ENCODE measurements at places on chromosomes 2 and 18.

DNA sequence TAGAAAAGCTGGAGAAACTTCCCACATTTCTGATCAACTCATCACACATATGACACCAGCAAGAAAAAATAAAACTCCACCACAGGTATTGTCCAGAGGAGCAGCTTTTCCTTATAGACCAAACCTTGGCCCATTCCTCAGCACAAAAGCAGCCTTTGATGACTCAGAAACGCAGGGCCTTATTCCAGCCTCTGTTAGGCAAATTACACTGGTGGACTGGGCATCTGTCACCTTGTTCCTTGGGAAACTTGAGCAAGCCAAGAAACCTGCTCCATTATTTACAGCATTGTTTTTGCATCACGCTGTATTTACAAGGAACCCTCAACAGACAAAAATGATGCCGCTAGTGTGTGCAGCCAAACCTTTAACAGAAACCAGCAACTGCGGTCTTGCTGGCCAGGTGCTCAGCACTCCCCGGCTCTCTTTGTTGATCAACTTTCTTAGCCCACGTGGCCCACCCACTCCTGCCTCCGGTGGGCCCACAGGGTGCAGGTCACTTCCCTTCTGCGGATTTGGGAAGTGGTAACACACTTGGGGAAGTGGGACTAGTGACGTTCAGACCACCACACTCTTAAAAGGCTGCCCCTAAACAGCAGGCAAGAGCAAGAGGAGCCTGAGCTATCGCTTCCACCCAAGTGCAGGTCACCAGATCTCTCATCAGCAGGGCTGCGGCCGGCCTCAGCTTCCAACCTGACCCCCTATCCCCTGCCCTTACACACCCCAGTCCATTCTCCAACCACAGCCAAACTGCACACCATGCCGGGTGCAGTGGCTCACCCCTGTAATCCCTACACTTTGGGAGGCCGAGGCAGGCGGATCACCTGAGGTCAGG, 1.5 kb downstream of the AP1S3 start:
- DNase-seq = peak; percentile 90
- peaks cover 17% of the 10 kb centered on the region for H3K36me3 ChIP-seq
- H3K27ac ChIP-seq = peak overlapping the region; percentile 92
- H3K27me3 ChIP-seq = no peaks in the 10 kb centered on the region
- peaks cover 28% of the 10 kb centered on the region for H3K4me1 ChIP-seq
- peak overlapping the region; percentile 96 for H3K4me3 ChIP-seq

DNA sequence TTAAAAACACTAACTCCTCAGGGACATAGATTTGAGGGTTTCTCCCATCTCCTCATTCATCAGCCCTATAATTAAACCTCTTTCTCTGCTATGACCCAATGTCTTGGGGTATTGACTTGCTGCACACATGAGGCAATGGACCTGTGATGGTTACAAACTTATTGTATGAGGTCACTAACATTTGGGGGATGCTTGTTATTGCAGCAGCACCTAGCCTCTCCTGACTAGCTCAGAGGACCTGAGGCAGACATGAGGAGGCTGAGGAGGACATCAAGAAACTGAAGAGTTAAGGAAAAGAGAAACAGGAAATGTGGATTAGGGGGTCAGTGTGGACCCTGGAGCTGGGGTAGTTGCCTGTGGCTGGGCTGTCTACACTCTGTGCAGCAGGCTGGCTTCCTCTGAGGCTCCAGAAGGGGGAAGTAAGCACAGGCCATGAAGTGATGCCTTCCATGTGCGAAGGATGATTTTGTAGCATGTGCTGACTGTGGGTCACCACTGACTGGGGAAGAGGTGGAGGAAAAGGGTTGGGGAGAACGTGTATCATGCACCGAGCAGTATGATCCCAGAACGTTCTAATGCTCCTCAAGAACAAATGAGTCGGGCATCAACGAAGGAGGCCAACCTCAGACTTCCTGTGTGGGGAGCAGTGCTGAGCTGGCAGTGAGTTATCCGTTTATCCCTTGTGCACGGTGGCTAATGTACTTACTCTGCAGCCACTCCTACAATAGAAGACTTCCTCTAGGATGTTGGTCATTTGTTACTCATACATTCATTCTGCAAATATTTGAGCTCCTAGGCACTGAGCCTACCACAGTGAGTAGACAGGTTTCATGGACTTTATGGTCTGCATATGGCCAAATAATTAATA, 42.1 kb upstream of the RFX8 start:
- peaks cover 14% of the 10 kb centered on the region for H3K36me3 ChIP-seq
- H3K4me3 ChIP-seq = no peak overlapping the region
- peaks cover 8% of the 10 kb centered on the region for H3K27me3 ChIP-seq
- DNase-seq = no peak
- H3K4me1 ChIP-seq = peaks cover 51% of the 10 kb centered on the region

- no peak for DNase-seq
- no peak overlapping the region for H3K27ac ChIP-seq
- H3K27me3 ChIP-seq = no peaks in the 10 kb centered on the region
These were observed 246.5 kb downstream of the GBX2 start for GRCh38 chr2:235921508-235922191.

DNA sequence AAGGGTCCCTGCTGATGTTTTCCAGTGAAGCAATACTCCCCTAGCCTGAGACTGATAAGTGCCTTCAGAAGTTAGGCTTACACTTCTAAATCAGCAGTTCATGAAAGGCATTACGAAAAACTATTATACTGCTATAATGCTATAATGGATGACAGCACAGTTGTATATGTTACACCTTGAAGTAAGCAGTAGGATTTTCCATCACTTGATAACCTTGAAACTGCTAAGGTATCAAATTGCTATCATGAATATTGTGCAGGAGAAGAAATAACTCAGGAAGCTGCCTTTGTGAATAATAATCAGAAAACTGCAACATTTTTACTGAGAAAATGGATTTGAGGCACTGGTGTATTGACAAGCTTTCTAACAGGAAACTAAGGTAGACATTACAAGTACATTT, 142.3 kb downstream of the HNMT start:
- DNase-seq = no peak
- no peak overlapping the region for H3K27ac ChIP-seq
- H3K36me3 ChIP-seq = no peaks in the 10 kb centered on the region
- no peak overlapping the region for H3K4me3 ChIP-seq

- H3K27me3 ChIP-seq = no peaks in the 10 kb centered on the region
- H3K27ac ChIP-seq = peak overlapping the region; percentile 37
- DNase-seq = peak; percentile 71
- peaks cover 31% of the 10 kb centered on the region for H3K4me1 ChIP-seq
- H3K4me3 ChIP-seq = peak overlapping the region; percentile 44
- peaks cover 28% of the 10 kb centered on the region for H3K36me3 ChIP-seq
These were observed 52.5 kb downstream of the MBP start for GRCh38 chr18:77079954-77080682.

- H3K4me3 ChIP-seq = no peak overlapping the region
- peaks cover 76% of the 10 kb centered on the region for H3K36me3 ChIP-seq
- no peak for DNase-seq
- no peaks in the 10 kb centered on the region for H3K27me3 ChIP-seq
- H3K4me1 ChIP-seq = no peaks in the 10 kb centered on the region
These were observed 49.5 kb downstream of the ANO7 start for GRCh38 chr2:241237949-241238371.

- no peak for DNase-seq
- H3K27me3 ChIP-seq = no peaks in the 10 kb centered on the region
- no peaks in the 10 kb centered on the region for H3K36me3 ChIP-seq
These were observed 626.2 kb upstream of the SETBP1 start for GRCh38 chr18:44054514-44054913.

GRCh38 chr2:70904371-70905216, 31.1 kb upstream of the ATP6V1B1 start:
- peaks cover 50% of the 10 kb centered on the region for H3K4me1 ChIP-seq
- no peak overlapping the region for H3K4me3 ChIP-seq
- H3K27ac ChIP-seq = peak overlapping the region; percentile 56
- H3K27me3 ChIP-seq = peaks cover 81% of the 10 kb centered on the region
- DNase-seq = no peak

DNA sequence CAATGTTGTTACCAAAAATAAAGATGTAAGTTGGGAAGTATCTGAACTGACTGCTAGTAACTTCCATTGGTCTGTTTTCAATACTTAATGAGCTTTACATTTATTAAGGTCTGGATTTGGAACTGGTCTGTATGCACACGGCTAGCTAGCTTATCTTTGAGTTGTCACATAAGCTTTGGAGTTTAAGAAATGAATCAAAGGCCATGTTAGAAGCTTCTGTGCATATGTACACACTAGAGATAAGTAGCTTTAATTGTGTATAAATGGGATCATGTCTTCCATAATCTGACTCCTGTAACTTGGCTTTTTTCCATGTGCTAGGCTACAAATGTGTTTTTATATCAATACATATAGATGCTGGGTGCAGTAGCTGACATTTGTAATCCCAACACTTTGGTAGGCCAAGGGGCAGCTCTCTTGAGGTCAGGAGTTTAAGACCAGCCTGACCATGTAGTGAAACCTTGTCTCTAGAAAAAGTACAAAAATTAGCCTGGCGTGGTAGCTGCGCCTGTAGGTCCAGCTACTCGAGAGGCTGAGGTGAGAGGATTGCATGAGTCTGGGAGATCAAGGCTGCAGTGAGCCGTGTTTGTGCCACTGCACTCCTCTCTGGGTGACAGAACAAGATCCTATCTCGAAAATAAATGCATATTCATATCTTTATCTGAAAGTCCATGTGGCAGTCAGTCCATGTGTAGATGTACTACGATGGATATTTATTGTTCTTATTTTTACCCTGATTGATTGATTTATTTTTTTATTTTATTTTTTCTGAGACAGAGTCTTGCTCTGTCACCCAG, 27.2 kb downstream of the ATIC start:
- H3K36me3 ChIP-seq = peaks cover 69% of the 10 kb centered on the region
- peaks cover 1% of the 10 kb centered on the region for H3K4me1 ChIP-seq
- H3K27me3 ChIP-seq = no peaks in the 10 kb centered on the region
- no peak overlapping the region for H3K27ac ChIP-seq

DNA sequence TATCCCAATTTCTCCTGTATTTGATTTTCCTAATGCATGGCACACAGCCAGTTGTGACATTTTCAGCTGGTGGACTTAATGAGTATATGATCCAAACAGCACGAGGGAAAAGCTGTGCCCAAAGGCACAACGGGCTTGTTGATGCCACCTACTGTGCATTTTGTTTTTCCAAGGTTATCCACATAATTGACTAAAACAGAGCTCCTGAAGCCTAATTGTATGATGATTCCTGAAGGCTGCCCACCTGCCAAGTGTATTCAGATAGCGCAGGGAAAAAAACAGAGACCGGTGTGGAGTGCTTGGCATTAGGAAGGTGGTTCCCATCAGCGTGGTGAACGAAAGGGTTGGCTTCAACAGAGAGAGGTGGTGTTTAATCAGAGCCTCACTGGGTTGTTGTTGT, 14.9 kb downstream of the RBMS1 start:
- no peak overlapping the region for H3K27ac ChIP-seq
- no peak overlapping the region for H3K4me3 ChIP-seq
- H3K27me3 ChIP-seq = peaks cover 7% of the 10 kb centered on the region
- no peak for DNase-seq
- no peaks in the 10 kb centered on the region for H3K4me1 ChIP-seq
- no peaks in the 10 kb centered on the region for H3K36me3 ChIP-seq

GRCh38 chr18:36301884-36302283, 4.4 kb downstream of the FHOD3 start:
- no peaks in the 10 kb centered on the region for H3K36me3 ChIP-seq
- DNase-seq = no peak
- no peak overlapping the region for H3K27ac ChIP-seq
- H3K27me3 ChIP-seq = peaks cover 49% of the 10 kb centered on the region

DNA sequence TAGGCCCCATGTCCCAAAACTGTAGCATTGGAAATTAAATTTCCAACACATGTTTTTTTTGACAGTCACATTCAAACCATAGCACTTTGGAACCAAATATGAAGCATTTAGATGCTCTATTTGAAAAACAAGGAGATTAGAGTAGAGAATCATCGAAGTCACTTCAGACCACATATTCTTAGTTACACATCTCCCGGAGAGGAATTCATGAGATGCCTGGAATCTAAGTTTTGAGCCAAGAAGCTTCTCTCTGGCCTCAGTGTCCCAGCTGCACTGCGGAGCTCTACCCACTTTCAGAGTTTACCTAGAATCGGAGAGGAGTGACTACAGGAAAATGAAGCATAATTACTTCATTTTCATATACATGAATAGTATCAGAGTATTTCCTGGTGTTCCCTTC, 385.9 kb downstream of the TNS1 start:
- no peak for DNase-seq
- no peaks in the 10 kb centered on the region for H3K27me3 ChIP-seq
- H3K4me3 ChIP-seq = no peak overlapping the region
- no peak overlapping the region for H3K27ac ChIP-seq

- DNase-seq = no peak
- H3K27me3 ChIP-seq = no peaks in the 10 kb centered on the region
- no peak overlapping the region for H3K4me3 ChIP-seq
- no peaks in the 10 kb centered on the region for H3K36me3 ChIP-seq
These were observed 180.2 kb downstream of the LTBP1 start for GRCh38 chr2:33126958-33127357.

- peaks cover 17% of the 10 kb centered on the region for H3K4me1 ChIP-seq
- no peak overlapping the region for H3K27ac ChIP-seq
- H3K27me3 ChIP-seq = peaks cover under 1% of the 10 kb centered on the region
- no peak for DNase-seq
These were observed 61.8 kb upstream of the YWHAQ start for GRCh38 chr2:9692456-9693195.

- peaks cover 4% of the 10 kb centered on the region for H3K36me3 ChIP-seq
- H3K4me1 ChIP-seq = no peaks in the 10 kb centered on the region
- H3K27ac ChIP-seq = no peak overlapping the region
- no peak overlapping the region for H3K4me3 ChIP-seq
- no peaks in the 10 kb centered on the region for H3K27me3 ChIP-seq
These were observed 144.3 kb downstream of the MCFD2 start for GRCh38 chr2:46771309-46771708.

GRCh38 chr18:63575681-63576080, 11.5 kb upstream of the SERPINB13 start:
- no peak for DNase-seq
- no peak overlapping the region for H3K27ac ChIP-seq
- peaks cover 6% of the 10 kb centered on the region for H3K27me3 ChIP-seq
- H3K4me3 ChIP-seq = no peak overlapping the region
- H3K36me3 ChIP-seq = no peaks in the 10 kb centered on the region

Measured in stimulated activated naive B cell treated with anti-CD40 and anti-IgM and Interleukin-4, amounts not matched to agents 10 μg/mL and 1 μg/mL and 100 μg/mL, for 72 hours (primary cell).